BE2C (cell line): ENCODE measurements at places on chromosomes 3 and 15.
A peak's percentile ranks its signal among the peaks of the same experiment; 100 is the strongest.

- DNase-seq: no peak
Observed at GRCh38 chr3:61594964-61595285, 33.6 kb downstream of the PTPRG start.

GRCh38 chr3:186901135-186901734 is 29.1 kb upstream of the ST6GAL1 start:
- no peak for DNase-seq

DNA sequence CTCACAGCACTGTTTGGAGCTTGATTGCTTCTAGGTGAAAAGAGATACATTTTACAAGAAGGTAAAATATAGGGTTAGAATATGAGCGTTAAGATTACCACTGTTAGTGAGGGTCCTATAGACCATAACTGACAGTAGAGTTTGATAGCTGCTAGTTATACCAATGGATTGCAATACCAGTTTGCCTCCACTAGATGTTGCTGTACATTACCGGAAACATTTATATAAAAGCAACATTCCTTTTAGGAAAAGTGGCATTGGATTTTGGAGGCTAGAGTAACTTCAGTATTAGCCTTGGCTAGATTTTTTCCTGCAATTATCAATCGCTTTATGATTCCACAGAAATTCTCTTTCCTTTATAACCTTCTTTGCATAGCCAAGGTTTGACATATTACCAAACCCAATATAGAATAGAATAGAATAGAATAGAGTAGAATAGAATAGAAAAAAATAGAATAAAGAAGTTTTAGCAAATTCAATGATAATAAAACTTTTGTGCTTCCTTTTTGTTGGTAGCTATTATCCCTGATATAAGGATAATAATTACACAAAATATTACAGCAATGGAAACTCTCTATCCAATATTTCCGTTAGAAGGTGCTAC is 1093.6 kb upstream of the ALCAM start:
- peak; percentile 23 for DNase-seq

DNA sequence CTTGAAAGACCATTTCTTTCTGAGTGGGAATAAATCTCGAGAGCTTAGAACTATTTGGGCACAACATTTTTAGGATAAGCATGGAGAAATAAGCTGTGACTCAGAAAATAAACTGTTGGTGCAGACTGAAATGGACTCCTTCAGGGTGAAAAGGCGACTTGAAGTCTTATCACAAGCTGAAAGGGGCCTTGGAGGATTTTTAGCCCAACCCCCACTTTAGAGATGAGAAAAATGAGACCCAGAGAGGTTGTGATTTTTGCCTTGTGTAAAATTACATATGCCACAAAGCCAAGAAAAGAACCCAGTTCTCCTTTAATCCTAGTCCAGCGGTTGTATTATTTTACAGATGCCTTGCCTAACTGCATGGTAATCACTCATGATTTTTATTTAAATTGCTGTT is 1.5 kb downstream of the ATP1B3 start:
- DNase-seq: no peak
